ENCODE measurements at places on chromosomes 6 and 20.

- H3K4me3 ChIP-seq, result no peak overlapping the region
- no peak overlapping the region for H3K27ac ChIP-seq
- DNase-seq, result no peak
- H3K36me3 ChIP-seq, result no peaks in the 10 kb centered on the region
- peaks cover 3% of the 10 kb centered on the region for H3K4me1 ChIP-seq
Measured at GRCh38 chr6:18477301-18477941, 90.3 kb downstream of the RNF144B start.

- H3K27ac ChIP-seq, result peak overlapping the region; percentile 76
- H3K4me1 ChIP-seq, result peaks cover 11% of the 10 kb centered on the region
- no peaks in the 10 kb centered on the region for H3K27me3 ChIP-seq
Measured at GRCh38 chr20:34907616-34908469, 31.4 kb downstream of the ACSS2 start.

DNA sequence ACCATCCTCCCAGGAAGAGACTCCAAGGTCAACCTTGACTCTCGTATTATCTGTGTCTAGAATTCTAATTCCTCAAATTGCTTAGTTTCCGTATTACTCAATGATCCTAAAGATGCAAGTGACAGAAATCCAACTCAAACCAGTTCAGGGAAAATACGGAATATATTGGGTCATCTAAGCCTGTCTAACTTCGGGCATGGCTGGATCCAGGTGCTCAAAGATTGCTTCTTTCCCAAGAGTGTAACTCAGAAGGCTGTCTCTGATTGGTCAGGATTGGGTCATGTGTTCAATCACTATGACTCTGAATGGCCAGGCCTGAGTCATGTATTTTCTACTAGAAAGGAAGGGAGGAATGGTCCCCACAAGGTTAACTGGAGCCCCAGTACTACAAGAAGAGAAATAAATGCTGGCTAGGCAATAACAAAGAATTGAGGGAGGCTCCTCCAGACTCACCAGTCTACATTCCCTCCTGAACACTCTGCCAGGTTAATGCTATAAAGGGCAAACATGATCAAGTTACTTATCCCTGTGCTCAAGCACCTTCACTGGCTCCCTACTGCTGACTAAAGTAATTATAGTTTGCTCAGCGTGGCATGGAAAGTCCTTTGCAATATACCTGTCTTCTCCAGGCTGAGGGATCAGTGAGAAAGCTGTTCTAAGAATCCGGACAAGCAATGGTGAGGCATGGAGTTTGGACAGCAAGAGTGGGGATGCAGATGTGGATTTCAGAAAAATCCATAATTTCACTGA, 15.4 kb upstream of the PREX1 start:
- DNase-seq, result no peak
- no peaks in the 10 kb centered on the region for H3K36me3 ChIP-seq

GRCh38 chr20:33773412-33774089, 37.6 kb upstream of the CHMP4B start:
- H3K27ac ChIP-seq, result no peak overlapping the region
- peaks cover 14% of the 10 kb centered on the region for H3K4me1 ChIP-seq

DNA sequence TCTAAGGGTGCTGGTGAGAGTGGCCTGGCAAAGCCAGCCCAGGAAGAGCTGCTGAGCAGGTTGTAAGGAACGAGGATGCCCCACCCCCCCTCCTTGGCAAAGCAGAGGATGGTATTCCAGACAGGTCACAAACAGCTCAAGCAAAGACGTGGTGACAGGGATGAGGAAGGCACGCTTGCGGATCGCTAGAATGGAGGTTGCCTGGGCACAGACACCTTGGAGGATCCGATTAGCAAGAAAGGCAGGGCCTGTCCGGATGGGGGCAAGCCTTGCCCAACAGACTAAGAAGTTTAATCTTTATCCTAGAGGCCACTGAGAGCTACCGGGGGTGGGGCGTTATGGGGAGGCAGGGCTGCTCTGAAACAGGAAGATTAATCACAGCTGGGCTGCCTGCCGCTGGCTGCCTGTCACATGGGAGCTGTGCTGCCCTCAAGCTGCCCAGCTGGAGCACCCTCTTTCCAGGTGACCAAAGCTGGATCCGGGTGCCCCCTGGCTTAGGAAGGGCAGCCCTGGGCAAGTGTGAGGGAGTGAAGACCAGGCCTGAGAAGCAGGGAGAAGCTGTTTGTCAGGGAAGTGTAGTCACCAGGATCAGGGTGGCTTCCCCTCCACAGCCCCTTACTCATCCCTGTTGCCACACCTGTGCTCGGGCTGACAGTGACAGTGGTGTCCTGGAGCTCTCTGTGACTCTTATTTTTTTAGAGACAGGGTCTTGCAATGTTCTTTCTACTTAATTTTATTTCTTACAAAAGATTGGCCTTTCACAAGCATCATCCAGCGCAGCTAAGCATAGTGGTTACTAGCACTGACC, 9.1 kb upstream of the MAPK13 start:
- H3K27me3 ChIP-seq, result no peaks in the 10 kb centered on the region
- H3K4me1 ChIP-seq, result peaks cover 77% of the 10 kb centered on the region
- H3K4me3 ChIP-seq, result peak overlapping the region; percentile 90
- peak overlapping the region; percentile 99 for H3K27ac ChIP-seq
- peak; percentile 87 for DNase-seq
- peaks cover 10% of the 10 kb centered on the region for H3K36me3 ChIP-seq

DNA sequence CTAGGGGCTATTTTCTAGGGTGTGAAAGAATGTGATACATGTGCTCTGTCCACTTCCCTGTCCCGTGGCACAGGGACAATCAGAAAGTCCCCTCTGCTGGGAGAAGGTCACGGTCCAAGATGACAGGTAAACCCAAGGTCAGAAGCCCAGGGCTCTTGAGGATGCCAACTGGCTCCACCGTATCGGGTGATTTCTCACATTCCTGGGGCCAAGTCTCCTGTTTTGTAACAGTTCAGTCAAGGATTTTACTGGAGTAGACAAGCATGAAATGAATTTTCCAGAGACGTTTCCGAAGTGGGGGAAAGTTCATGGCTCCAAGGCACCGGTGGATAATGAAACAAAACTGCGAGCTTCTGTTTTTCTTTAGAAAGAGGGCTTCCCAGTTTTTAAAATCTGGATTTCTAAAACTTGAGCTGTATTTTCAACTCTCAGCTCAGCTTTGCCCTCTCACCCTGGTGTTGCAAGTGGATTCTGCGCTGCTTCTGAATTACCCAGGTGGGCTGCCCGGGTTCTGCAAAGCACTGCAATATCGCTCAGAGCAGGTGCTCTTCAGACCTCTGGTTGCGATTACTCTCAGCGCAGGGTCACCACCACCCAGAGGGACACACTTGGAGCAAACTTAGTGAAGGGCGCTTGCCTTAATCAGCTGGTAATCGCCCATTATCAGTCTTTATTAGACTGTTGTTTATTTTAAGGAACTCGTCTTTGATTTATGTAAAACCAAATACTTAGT, 64.4 kb upstream of the TMEM170B start:
- H3K27ac ChIP-seq, result no peak overlapping the region
- no peaks in the 10 kb centered on the region for H3K36me3 ChIP-seq
- no peak overlapping the region for H3K4me3 ChIP-seq
- H3K27me3 ChIP-seq, result peaks cover 22% of the 10 kb centered on the region
- H3K4me1 ChIP-seq, result peaks cover 4% of the 10 kb centered on the region
- DNase-seq, result no peak

DNA sequence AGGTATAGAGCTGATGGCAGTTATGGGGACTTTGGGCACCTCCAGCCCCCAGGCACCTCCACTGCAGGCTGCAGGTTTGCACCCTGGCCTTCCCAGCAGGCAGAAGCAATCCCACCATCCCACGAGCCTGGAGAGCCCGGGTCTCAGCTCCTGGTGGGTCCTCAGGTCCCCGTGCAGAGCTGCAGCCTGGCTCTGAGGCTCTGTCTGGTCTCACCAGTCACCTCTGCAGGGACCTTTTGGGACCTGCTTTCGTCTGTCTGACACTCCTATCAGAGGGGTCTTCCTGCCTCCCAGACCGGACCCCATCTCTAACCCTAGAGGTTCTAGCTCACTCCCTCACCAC, 41.9 kb downstream of the FGD2 start:
- H3K4me3 ChIP-seq, result peak overlapping the region; percentile 74
- H3K27ac ChIP-seq, result peak overlapping the region; percentile 95
- no peaks in the 10 kb centered on the region for H3K27me3 ChIP-seq
- H3K36me3 ChIP-seq, result peaks cover 3% of the 10 kb centered on the region
- peak; percentile 66 for DNase-seq

DNA sequence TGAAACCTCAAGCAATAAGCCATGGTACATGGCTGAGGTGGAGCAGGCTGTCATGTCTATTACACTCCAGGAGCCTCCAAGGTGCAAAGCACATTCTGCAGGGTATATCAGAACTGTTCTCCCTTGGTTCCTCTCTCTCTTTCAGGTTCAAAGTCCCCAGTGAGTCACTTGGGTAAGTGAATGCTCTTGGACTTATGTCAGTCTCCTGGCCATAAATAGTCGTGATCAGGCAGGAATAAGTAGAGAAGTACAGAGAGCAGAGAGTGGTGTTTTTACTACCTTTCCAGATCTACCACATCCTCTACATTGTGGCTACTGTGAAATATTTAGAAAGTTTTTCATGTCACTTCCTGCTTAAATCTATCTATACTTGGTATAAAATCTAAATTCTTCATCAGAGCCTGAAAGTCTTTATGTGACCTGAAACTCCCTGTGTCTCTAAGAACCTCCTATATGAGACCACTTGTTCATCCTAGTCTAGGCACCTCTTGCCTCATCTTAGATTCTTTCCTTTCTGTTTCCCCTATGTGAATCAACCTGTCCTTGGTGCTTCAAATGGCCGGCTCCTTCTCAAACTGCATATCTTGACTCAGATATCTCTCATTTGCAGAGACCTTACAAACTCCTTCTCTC, 1077.6 kb upstream of the MAP3K7 start:
- DNase-seq, result no peak
- H3K27me3 ChIP-seq, result no peaks in the 10 kb centered on the region
- H3K36me3 ChIP-seq, result no peaks in the 10 kb centered on the region
- H3K4me3 ChIP-seq, result no peak overlapping the region
- no peaks in the 10 kb centered on the region for H3K4me1 ChIP-seq
- H3K27ac ChIP-seq, result no peak overlapping the region

DNA sequence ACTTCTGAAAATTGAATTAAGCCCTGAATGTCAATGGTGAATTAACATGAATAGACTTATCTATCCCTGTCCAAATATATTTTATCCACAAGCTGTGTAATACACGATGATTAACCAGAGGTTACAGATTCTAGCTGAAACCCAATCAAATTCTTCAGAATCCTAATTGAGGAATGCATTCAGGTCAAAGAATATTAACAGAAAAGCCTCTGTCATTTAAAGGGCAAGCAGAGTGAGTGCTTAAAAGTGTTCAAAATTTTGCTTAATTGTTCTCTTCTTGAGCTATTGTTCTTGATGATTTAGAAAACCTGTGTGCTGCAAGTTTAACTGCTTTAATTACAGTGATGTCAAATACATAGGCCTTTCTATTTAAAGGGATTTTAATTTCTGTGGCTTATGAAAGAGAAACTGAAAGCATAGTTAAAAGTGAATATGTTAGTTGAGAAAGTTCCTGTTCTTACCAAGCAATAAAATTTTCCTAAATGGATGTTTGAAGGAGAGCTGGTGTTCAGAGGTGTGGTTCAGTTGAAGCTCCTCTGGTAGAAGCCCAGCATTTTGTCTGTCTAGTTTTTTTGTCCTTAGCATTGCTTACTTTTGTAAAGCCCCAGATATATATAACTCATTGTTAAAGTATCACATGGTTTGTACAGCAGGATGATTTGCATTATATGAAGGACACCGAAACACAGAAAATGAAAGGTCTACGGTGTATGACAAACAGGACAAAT, 466.3 kb upstream of the PLCB4 start:
- DNase-seq, result no peak
- H3K36me3 ChIP-seq, result no peaks in the 10 kb centered on the region
- H3K4me3 ChIP-seq, result peak overlapping the region; percentile 64
- H3K27me3 ChIP-seq, result no peaks in the 10 kb centered on the region

DNA sequence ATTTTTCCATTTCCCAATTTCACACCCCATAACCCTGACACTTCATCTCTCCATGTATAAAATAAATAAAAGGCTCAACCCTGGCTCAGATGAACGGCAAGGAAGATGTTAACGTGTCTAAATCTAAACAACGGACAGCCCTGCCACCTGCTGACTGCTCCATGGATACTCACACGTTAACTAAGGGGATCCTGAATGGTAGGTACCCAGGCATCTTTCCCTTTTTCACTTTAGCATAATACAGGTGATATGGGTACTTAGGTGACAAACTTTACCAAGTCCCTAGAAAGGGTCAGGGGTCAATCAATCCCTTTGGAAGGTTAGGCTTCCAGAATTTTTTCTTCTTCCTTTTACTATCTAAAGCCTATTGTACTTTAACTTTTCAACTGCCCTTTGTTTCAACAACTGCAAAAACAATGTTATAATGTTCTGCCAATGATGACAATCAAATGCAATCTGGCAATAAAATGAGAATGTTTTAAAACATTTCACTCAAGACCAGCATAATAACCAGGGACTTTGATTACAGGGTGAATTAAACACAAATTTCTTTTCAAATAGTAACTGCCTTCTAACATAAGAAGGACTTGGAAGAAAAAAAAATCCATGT, 52.4 kb upstream of the IPCEF1 start:
- no peak for DNase-seq
- H3K4me3 ChIP-seq, result no peak overlapping the region
- H3K27me3 ChIP-seq, result peaks cover 4% of the 10 kb centered on the region
- no peak overlapping the region for H3K27ac ChIP-seq
- H3K36me3 ChIP-seq, result no peaks in the 10 kb centered on the region

GRCh38 chr20:57393321-57394120, 2.3 kb downstream of the RBM38 start:
- H3K27ac ChIP-seq, result peak overlapping the region; percentile 93
- DNase-seq, result no peak
- no peaks in the 10 kb centered on the region for H3K27me3 ChIP-seq
- H3K36me3 ChIP-seq, result peaks cover 57% of the 10 kb centered on the region
- H3K4me3 ChIP-seq, result peak overlapping the region; percentile 87
- H3K4me1 ChIP-seq, result peaks cover 54% of the 10 kb centered on the region

GRCh38 chr6:28239636-28240035, 12.4 kb downstream of the ZKSCAN4 start:
- H3K36me3 ChIP-seq, result peaks cover 19% of the 10 kb centered on the region
- no peaks in the 10 kb centered on the region for H3K4me1 ChIP-seq
- H3K4me3 ChIP-seq, result no peak overlapping the region
- no peaks in the 10 kb centered on the region for H3K27me3 ChIP-seq
- H3K27ac ChIP-seq, result no peak overlapping the region
- DNase-seq, result no peak

- peaks cover 8% of the 10 kb centered on the region for H3K36me3 ChIP-seq
- peaks cover 8% of the 10 kb centered on the region for H3K4me1 ChIP-seq
- H3K4me3 ChIP-seq, result no peak overlapping the region
- no peaks in the 10 kb centered on the region for H3K27me3 ChIP-seq
- no peak for DNase-seq
Measured at GRCh38 chr6:53241938-53242337, 93.3 kb upstream of the GCM1 start.

GRCh38 chr20:45291526-45291925, 15.1 kb upstream of the RBPJL start:
- no peak for DNase-seq
- no peak overlapping the region for H3K27ac ChIP-seq
- H3K4me1 ChIP-seq, result peaks cover 13% of the 10 kb centered on the region
- H3K27me3 ChIP-seq, result peaks cover 39% of the 10 kb centered on the region
- H3K36me3 ChIP-seq, result no peaks in the 10 kb centered on the region

GRCh38 chr6:14384175-14384949, 266.8 kb downstream of the CD83 start:
- no peak overlapping the region for H3K4me3 ChIP-seq
- no peak for DNase-seq
- peaks cover 32% of the 10 kb centered on the region for H3K4me1 ChIP-seq

GRCh38 chr6:148509800-148510581, 167.4 kb downstream of the SASH1 start:
- peaks cover 14% of the 10 kb centered on the region for H3K27me3 ChIP-seq
- H3K36me3 ChIP-seq, result no peaks in the 10 kb centered on the region
- no peak overlapping the region for H3K4me3 ChIP-seq
- DNase-seq, result no peak

GRCh38 chr20:14566505-14566904, 229.1 kb upstream of the FLRT3 start:
- H3K4me1 ChIP-seq, result no peaks in the 10 kb centered on the region
- DNase-seq, result no peak
- no peaks in the 10 kb centered on the region for H3K27me3 ChIP-seq
- no peak overlapping the region for H3K4me3 ChIP-seq

All from activated CD4-positive, alpha-beta T cell treated with anti-CD3 and anti-CD28 coated beads, Interleukin-2, amount 10 ng/mL, durations not matched to agents 24 days and 14 days (primary cell).